ENCODE measurements at places on chromosomes 7 and 10. TPM values are rescaled to one million over a fixed set of nuclear protein-coding genes. Genes with fewer than 3 reads are reported as not detected.
A peak's percentile ranks its signal among the peaks of the same experiment; 100 is the strongest.

DNA sequence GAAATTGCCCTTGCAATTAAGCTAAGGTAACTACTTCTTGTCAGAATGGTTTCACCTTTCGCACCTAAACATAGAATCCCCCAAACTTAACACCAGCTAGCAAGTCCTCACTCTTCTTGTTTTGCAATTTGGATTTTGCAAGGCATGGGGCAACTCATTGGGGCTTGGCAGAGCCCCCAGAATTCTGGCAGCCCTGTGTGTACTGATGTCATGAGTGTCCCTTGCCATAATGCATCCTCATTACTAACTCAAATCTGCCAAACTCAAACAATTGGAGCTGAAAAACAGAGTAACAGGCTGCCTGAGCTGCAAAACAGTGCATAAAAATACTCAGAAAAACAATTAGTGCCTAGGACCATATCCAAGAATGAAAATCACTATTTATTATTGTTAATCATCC, 7.9 kb upstream of the XPNPEP1 start:
- peaks cover 1% of the 10 kb centered on the region for H3K36me3 ChIP-seq
- no peak overlapping the region for H3K4me3 ChIP-seq
- H3K4me1 ChIP-seq = peaks cover 37% of the 10 kb centered on the region
- DNase-seq = no peak
- peaks cover 5% of the 10 kb centered on the region for H3K27me3 ChIP-seq

The LRRC4 gene
- not detected for total RNA-seq

- peak overlapping the region; percentile 55 for H3K27ac ChIP-seq
- H3K27me3 ChIP-seq = no peaks in the 10 kb centered on the region
- H3K36me3 ChIP-seq = peaks cover 39% of the 10 kb centered on the region
These were observed 248.7 kb downstream of the CAMK1D start for GRCh38 chr10:12597788-12598765.

DNA sequence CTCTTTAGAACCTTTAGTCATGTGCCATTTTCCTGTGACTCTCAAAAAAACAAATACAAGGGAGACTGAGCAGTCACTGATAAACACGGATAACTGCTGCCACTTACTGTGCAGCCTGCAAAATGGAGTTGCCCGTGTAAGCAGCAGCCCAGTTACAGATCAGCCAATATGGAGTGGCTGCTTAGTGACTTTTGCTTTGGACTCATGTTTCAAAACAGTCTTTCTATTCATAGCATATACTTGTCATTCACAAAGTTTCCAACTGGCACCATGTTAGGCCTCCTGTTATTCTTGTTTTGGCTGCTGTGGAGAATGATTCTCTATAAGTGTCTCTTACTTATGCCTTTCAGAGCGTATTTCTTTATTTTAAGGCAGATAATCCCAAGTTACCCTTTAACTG, 3.0 kb downstream of the FAM204A start:
- peaks cover 14% of the 10 kb centered on the region for H3K36me3 ChIP-seq
- peaks cover 36% of the 10 kb centered on the region for H3K4me1 ChIP-seq
- no peak for DNase-seq
- no peak overlapping the region for H3K4me3 ChIP-seq
- no peak overlapping the region for H3K27ac ChIP-seq

DNA sequence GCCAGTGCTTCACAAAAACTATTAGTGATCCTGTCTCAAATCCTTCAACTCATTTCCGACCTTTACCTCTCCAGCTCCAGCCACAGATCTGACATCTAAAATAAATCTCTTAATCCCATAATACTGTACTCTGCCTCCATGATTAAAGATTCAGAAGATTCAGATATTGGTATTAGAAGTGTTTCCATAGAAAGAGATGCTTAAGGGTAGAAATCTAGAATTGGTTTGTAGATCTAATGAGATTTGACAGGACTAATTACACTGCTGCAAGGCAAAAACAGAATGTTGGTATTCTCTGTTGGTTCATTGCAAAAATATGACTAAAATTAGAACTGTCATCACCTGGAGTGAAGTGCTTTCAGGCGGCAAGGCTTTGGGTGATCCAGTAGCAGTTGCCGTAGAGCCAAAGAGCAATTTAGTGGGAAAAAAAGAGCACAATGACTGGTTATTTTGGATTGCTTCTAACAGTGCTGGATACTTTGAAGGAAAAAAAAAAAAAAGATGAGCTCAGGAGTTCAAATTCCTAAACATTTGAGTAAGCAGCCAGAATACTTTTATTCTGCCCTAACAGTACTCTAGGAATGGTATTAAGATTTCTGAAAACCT, 940.1 kb upstream of the SORCS1 start:
- H3K4me3 ChIP-seq = no peak overlapping the region
- DNase-seq = no peak
- no peaks in the 10 kb centered on the region for H3K27me3 ChIP-seq
- H3K4me1 ChIP-seq = no peaks in the 10 kb centered on the region
- H3K27ac ChIP-seq = no peak overlapping the region

DNA sequence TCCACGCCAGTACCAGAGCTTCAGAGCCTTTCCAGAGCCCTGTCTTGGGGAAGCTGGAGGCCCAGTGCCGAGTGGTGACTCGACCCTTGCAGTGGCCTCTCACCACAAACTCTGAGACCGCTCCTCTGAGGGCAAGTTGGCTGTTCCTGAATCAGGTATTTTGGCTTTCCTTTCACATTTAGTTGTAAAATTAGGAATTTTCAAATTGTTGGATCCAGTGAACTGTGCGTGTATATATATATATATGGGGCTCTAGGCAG, 128.7 kb upstream of the UNC5B start:
- no peaks in the 10 kb centered on the region for H3K4me1 ChIP-seq
- DNase-seq = no peak
- no peak overlapping the region for H3K4me3 ChIP-seq
- H3K27ac ChIP-seq = no peak overlapping the region

The ODAD2 gene
- not detected for total RNA-seq

GRCh38 chr10:62584731-62585130, 210.6 kb downstream of the ZNF365 start:
- no peak overlapping the region for H3K4me3 ChIP-seq
- no peak overlapping the region for H3K27ac ChIP-seq
- no peaks in the 10 kb centered on the region for H3K36me3 ChIP-seq
- H3K27me3 ChIP-seq = peaks cover 13% of the 10 kb centered on the region

GRCh38 chr10:130867446-130868194, 443.9 kb downstream of the TCERG1L start:
- H3K27me3 ChIP-seq = no peaks in the 10 kb centered on the region
- H3K36me3 ChIP-seq = no peaks in the 10 kb centered on the region
- DNase-seq = no peak
- no peaks in the 10 kb centered on the region for H3K4me1 ChIP-seq

The SFRP5 gene
- total RNA-seq = not detected

DNA sequence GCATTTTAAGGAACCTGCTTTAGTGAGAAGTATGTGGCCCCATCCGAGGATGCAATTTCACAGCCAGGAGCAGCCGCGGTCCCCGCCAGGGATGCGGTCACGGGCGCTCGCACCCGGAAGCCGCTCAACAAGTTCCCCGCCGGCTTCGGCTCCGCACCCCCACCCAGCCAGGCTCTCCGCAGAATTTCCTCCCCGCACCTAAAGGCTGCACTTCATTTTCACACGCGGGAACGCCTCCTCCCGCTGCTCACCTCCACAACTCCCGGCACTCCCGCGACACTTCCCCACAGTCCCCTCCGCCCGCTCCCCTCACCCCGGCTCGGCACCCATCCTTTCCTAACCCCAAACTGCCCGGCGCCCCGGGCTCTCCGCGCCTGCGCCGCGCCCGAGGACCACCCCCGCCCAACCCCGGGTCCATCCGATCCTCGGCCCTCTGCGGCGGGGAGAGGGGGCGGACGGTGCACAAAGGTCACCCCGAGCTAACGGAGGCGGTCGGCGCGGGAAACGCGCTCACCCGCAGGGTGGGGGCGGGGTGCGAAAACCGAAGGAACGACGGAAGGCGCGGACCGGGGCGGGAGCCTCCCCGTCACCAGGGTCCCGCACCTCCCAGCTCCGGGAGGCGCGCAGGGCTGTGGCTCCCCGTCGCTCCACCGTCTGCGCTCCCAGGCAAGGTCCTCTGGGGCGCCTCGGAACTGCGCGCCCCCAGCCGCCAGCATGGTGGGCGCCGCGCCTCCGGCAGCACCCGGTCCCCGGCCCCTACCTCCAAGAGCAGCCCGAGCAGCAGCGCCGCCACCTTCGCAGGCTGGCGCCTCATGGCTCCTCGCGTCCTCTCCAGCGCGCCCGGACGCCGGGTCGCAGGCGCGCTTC, 558 bp downstream of the VOPP1 start:
- H3K27me3 ChIP-seq = no peaks in the 10 kb centered on the region
- peaks cover 72% of the 10 kb centered on the region for H3K4me1 ChIP-seq
- peak; percentile 66 for DNase-seq
- H3K27ac ChIP-seq = peak overlapping the region; percentile 93
- peak overlapping the region; percentile 89 for H3K4me3 ChIP-seq

DNA sequence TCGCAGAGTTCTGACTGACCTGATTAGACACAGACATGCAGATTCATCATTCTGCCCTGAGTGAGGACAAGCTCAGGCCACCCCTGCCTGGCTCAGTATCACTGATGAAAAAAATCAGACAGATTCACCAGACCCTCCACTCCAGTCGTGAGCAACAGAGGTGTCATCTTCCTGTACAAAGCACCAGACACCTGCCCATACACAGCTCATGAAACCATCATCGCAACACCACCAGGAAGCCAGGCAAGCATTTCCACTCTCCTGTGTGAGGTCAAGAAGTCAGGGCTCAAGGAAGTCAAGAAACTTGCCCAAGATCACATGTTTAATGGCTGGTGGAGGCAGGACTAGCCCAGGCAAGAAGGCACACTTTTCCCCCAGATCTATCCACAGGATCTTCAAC, 163.0 kb downstream of the CALN1 start:
- no peak overlapping the region for H3K4me3 ChIP-seq
- H3K27me3 ChIP-seq = no peaks in the 10 kb centered on the region
- no peak for DNase-seq

DNA sequence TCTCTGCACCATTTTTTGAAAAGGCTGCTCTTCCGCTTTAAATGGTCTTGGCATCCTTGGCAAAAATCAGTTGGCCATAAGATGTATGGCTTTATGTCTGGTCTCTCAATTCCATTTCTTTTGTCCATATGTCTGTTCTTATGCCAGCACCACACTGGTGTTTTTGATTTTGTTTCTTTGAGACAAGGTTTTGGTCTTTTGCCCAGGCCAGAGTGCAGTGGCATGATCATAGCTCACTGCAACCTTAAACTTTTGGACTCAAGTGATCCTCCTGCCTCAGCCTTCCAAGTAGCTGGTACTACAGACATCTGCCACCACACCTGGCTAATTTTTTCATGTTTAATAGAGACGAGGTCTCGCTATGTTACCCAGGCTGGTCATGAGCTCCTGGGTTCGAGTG, 48.5 kb downstream of the ANLN start:
- H3K36me3 ChIP-seq = peaks cover 41% of the 10 kb centered on the region
- no peaks in the 10 kb centered on the region for H3K27me3 ChIP-seq
- no peak for DNase-seq
- H3K4me3 ChIP-seq = no peak overlapping the region

Data from activated CD4-positive, alpha-beta T cell treated with anti-CD3 and anti-CD28 coated beads, Interleukin-2, amount 10 ng/mL, durations not matched to agents 7 days and 5 days (primary cell).